Left lung (tissue), 14 donors: ENCODE measurements at places on chromosomes 1 and 21. TPM values are rescaled to one million over a fixed set of nuclear protein-coding genes. Genes with fewer than 3 reads are reported as not detected.

CR1 gene
- 6.9 TPM for total RNA-seq

ASAP3 gene
- 35.2 TPM for total RNA-seq

GABRD gene
- 0.31 TPM for total RNA-seq

COL18A1 gene
- 64.8 TPM for total RNA-seq

- DNase-seq, result no peak
These were observed 35.1 kb upstream of the OLIG2 start for GRCh38 chr21:32990666-32991065.

DNA sequence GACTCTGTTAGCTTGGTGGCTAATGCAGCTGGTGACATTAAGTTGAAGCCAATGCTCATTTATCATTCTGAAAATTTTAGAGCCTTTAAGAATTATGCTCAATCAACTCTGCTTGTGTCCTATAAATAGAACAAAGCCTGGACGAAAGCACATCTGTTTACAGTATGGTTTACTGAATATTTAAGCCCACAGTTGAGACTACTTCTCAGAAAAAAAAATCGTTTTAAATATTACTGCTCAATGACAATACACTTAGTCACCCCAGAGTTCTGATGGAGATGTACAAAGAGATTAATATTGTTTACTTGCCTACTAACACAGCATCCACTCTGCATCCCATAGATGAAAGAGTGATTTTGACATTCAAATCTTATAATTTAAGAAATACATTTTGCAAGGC is 79.6 kb downstream of the NEGR1 start:
- no peak for DNase-seq

DNA sequence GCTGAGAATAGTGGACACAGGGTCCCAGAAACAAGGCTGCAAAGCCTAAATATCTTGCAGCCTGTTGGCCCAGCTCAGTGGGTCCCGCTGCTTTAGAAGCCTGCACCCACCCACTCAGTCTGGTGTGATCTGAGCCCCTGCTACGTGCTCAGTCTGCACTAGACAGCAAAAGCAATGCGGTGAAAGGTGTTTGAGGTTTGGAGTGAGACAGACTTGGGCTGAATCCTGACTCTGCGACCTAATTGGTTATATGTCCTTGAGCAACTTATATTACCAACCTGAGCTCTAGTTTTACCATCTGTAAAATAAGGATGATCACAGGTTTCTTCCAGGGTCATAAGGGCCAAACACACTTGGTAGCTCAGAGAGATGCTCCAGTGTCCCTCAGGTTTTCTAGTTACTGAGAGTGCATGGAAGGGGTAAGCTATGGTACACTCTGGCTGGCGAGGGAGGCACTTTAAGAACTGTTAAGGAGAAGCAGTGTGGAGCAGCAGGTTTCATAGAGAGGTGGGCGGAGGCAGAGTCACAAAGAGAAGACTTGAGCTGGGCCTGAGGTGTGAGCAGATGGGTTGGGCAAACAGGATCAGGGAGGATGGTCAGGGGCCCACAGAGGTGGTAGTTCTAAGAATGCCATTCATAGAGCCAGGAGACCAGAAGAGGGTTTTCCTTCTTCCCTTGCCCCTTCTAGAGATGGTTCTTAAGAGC is 10.1 kb downstream of the TMEM200B start:
- no peak for DNase-seq

GRCh38 chr1:9471679-9472078 is 67.6 kb upstream of the SLC25A33 start:
- no peak for DNase-seq

- DNase-seq, result no peak
These were observed 11.4 kb downstream of the DNAJC11 start for GRCh38 chr1:6690186-6690585.

DNA sequence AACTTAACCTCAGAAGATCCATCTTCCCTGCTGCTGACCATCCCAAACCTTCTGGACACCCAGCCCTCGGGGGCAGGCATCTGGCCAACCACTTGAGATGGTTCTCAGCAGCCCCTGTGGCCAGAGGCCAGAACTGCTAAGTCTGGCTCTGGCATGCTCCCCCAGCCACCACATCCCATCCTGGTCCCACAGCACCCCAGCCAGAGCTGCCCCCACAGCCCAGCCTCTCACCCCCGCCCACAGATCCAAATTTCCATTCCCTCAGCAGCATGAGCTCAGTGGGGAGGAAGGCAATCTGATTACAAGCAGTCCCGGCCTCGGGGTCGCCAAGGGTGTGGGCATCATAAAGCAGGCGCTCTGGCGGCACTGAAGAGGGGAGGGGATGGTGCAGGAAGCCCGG is 45.6 kb downstream of the GLIS1 start:
- DNase-seq, result no peak

GRCh38 chr1:55717111-55717510 is 501.9 kb upstream of the USP24 start:
- no peak for DNase-seq
